NCI-H446 treated with DMSO at 0.1 percent for 48 hours (cell line): ENCODE measurements at places on chromosomes 7 and 10.

GRCh38 chr7:47492716-47493325, 89.1 kb downstream of the TNS3 start:
- no peak for DNase-seq

- no peak for DNase-seq
Measured at GRCh38 chr7:12731775-12732174, 44.3 kb downstream of the ARL4A start.

DNA sequence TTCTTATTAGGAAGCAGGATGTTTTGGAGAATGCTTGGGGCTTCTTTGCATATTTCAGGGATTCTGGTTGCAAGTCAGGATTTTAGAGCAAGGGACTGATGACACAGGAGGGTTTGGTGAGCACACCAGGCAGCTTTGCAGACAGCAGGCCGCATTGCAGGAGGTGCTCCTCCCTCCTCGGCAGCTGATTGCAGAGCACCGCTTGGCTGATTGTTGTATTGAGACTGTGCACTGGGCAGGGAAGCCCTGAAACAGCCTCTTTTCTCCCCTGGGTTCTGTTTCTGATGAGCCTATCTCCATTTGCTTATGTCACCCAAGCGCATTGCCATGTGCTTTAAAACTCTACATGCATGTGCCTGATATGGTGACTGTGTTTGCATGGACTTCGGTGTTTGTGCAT, 769.6 kb downstream of the GRID1 start:
- no peak for DNase-seq

- DNase-seq, result no peak
Measured at GRCh38 chr7:158406801-158407200, 180.8 kb downstream of the PTPRN2 start.

DNA sequence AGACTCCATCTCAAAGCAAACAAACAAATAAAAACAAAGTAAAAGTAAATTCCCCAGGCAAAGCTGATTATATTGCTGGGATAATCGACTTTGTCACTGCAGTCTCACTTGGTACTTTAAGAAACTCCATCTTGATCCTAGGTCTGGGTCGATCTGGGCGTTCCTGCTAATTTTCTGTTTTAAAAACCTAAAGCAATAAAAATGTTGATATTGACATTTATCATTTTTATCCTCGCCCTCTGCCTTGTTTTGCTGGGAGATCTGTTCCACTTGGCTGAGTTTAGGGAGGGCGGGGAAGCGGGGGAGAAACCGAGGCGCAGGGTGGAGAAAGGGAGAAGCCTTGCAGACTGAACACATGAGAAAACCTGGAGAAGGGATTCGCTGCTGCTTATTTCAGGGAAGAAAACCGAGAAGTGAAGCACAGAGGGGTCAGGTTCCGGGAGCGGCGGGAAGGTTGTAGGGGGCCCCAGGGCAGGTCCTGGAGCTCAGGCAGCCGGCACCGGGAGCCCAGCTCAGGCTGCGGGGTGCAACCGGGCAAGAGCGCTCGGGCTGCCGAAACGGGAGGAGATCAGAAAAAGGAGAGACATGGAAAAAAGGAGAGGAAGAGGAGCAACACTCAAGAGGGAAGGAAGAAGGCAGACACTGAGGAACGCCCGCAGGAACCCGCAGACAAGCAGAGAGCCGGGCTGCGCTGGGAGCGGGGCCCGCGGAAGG, 27.3 kb upstream of the KMT2C start:
- DNase-seq, result peak; percentile 42
